ENCODE measurements at places on chromosomes 1 and 21.
A peak's percentile ranks its signal among the peaks of the same experiment; 100 is the strongest.

GRCh38 chr21:38280454-38280853 is 23.7 kb downstream of the KCNJ15 start:
- H3K36me3 ChIP-seq = no peaks in the 10 kb centered on the region
- peaks cover 6% of the 10 kb centered on the region for H3K27me3 ChIP-seq
- H3K4me1 ChIP-seq = peaks cover 2% of the 10 kb centered on the region
- no peak overlapping the region for H3K4me3 ChIP-seq
- H3K27ac ChIP-seq = no peak overlapping the region

DNA sequence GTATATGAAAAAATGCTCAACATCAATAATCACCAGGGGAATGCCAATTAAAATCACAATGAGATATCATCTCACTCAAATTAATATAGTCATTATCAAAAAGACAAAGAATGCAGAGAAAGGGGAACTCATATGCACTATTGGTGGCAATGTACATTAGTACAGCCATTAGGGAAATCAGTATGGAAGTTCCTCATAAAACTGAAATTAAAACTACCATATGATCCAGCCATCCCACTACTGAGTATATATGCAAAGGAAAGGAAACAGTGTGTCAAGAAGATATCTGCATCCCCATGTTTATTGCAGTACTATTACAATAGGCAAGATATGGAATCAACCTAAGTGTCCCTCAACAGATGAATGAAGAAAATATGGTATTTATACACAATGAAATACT is 32.1 kb upstream of the TEKT2 start:
- no peak overlapping the region for H3K27ac ChIP-seq
- H3K27me3 ChIP-seq = no peaks in the 10 kb centered on the region
- H3K36me3 ChIP-seq = peaks cover 23% of the 10 kb centered on the region

DNA sequence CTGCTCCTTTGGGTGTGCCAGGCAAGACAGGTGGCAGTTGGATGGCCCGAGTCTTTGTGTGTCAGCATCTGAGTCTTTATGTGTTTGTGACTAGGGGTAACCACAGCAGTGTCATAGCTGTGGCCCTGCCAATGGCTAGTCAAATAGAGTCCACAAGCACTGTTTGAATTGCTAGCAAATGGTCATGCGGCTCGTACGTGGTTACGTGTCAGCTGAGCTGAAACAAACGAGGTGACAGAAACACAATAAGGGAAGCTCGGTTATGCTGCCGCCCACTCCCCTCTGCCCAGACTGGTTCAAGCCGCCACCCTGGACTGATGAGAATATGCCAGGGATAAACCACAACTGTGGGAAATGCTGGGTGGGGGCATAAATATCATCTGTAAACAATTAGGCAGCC is 174.3 kb upstream of the LMO4 start:
- H3K4me1 ChIP-seq = peaks cover 18% of the 10 kb centered on the region
- H3K27ac ChIP-seq = no peak overlapping the region
- peaks cover 28% of the 10 kb centered on the region for H3K27me3 ChIP-seq
- H3K4me3 ChIP-seq = no peak overlapping the region
- no peaks in the 10 kb centered on the region for H3K36me3 ChIP-seq
- DNase-seq = no peak

DNA sequence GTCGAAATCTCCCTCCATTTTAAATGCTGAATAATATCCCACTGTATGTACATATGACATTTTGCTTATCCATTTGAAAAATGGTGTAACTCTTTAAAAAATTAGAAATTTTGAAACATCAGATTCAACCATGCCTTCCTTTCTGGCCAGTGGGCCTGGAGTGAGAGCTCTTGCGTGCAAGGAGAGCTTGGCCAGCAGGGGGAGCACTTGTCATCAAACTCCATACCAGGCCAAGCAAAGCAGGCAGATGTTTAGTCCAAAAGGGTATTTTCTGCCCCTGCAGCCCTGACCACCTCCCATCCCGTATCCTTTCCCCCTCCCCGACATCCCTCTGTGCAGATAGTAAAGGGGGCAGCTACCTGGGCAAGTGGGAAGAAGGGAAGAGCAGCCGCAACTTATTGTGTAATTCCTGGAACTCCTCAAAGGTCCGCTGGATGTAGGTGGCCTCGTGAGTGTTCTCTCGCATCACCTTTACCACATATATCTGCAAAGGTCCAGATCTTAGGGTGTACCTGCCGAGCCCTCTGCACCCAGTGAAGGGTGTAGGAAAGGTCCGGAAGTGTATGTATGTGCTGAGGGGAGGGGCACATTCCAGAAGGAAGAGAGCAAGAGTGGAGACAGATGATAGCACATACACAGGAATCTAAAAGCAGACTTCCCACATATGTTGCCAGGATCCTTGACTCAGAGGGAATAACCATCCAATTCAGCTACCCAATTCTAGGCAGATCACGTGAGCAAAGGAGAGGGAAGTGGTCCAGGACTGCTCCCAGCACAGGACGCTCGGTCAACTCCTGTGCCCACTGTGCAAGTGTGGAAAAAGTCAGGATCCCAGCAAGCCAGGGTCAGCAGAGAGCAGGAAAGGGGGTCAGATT is 19.9 kb upstream of the PPP1R15B start:
- H3K36me3 ChIP-seq = peaks cover 55% of the 10 kb centered on the region

DNA sequence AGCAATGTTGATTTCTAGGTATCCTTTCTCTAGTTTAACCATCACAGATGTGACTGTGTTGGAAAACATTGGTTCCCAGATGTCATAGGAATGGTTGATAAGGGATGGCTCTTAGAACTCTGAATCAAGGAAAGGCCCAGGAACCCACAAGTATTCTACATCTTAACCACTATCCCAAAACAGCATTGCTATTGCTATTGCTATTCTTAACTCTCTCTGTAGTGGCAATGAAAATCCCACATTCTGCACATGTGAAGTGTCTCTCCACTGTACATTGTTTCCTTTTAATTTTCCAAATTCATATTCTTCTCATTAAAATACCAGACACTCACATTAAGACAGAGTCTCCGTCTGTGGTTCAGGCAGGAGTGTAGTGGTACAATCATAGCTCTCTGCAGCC is 420.4 kb upstream of the RUNX1 start:
- H3K27me3 ChIP-seq = no peaks in the 10 kb centered on the region
- peaks cover 15% of the 10 kb centered on the region for H3K4me1 ChIP-seq
- no peak overlapping the region for H3K4me3 ChIP-seq
- H3K36me3 ChIP-seq = peaks cover 5% of the 10 kb centered on the region

DNA sequence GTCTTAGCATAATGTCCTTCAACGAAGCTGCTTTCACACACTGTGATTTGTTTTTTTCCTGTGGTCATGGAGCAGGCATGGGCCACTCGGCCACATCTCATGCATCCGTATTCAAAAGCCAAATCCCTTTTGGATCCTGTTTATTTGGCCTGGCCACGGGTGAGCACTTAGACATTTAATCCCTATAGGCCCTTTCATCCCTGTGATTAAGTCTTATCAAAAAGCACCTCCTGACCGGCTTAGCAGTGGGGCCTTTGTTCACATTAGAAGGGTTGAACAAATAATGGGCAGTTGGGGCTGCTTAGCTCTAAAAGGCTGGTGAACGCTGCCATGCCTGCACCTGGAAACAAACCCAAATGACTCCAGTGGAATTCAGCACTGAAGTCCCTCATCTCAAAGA is 2.0 kb downstream of the KCNE2 start:
- peaks cover 30% of the 10 kb centered on the region for H3K27me3 ChIP-seq
- H3K27ac ChIP-seq = no peak overlapping the region
- no peaks in the 10 kb centered on the region for H3K36me3 ChIP-seq
- no peak for DNase-seq
- no peak overlapping the region for H3K4me3 ChIP-seq

DNA sequence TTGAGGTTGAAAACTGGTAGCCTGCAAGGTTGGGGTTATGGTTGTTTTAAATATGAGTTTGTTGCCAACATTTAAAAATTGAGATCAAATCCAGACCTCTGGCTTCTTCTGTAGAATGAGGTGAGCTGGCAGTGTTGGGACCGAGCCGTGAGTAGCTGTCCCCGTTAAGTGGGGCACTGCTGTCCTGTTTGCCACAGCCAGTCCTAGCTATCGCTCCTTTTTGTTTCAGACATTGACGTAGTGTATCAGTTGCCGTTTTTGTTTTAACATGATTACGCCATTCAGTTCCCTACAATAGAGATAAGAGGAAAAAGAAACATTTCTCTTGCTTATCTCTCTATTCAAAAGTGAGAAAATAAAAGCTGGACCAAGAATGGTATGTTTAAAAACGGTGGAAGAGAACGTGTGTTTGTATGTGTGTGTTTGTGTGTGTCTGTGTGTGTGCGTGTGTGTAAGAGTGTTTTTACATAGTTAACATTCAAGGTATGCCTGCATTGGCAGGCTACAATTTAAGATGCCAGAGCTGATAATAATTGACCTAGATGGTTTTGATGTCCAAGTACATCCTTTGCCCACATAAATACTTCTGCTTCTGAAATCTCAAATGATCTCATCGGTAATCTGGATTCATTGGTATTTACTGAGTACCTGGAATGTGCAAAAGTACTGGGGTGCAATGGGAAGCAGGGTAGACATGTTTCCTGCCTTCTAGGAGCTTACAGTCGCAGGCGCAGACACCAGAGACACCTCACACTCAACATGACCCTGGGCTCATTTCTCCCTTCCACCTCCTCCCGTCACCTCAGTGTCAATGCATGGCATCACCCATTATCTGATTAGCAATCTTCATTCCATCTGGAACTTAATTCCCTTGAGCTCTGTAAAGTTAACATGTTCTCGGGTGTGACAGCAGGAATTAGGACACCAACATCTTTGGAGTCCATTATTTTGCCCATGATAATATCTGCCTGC is 65.8 kb downstream of the HUNK start:
- peaks cover 4% of the 10 kb centered on the region for H3K27me3 ChIP-seq
- no peaks in the 10 kb centered on the region for H3K36me3 ChIP-seq
- no peak overlapping the region for H3K4me3 ChIP-seq

DNA sequence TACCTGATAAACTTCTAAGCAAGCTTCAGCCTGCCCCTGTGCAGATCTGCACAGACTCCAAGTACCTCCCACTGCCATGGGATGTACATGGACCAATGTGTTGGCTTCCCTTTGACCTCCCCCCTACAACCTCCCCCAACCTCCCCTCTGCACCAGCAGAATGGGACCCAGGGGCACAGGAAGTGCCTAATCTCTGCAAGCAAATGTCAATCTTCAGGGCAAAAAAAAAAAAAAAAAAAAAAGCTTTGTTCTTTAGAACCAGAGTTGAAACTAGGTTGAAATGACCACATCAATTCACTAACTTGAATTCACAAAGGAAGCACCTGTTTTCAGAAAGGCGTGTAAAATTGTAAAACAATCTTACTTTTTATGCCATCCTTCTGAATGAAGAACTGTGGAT is 53.9 kb upstream of the TIAM1 start:
- H3K4me3 ChIP-seq = peak overlapping the region; percentile 50
- H3K27ac ChIP-seq = peak overlapping the region; percentile 94
- peaks cover 7% of the 10 kb centered on the region for H3K36me3 ChIP-seq
- no peaks in the 10 kb centered on the region for H3K27me3 ChIP-seq

DNA sequence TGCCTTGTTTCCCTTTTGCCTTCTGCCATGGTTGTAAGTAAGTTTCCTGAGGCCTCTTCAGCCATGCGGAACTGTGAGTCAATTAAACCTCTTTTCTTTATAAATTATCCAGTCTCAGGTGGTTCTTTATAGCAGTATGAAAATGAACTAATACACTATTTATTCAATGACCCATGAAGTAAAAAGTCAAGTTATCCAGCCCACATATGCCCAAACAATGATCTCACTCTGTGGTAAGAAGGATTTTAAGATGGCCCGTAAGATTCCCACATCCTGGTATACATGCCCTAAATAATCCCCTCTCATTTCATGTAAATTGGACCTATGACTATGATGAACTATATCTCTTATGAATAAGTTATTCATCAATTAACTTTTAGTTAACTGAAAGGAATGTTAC is 1008.3 kb upstream of the B3GALT2 start:
- H3K4me1 ChIP-seq = no peaks in the 10 kb centered on the region
- no peak overlapping the region for H3K27ac ChIP-seq
- DNase-seq = no peak
- H3K27me3 ChIP-seq = no peaks in the 10 kb centered on the region
- no peak overlapping the region for H3K4me3 ChIP-seq

DNA sequence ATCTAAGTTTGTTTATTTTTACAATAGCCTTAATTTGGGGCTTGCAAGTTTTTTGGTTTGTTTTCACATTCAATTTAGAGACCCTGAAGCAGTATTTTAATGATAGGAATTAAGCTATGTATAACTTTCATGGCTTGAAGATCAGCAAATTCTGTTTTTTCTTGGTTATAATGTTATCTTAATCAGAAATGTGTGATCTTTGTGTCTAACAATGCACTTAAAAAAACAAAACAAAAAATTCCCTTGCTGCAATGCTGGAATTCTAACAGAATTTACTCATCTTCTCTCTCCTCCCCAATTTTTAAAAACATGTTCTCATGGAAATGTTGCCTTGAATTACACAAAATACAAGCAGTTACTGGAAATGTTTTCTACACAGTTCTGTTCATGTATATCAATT is 113.1 kb downstream of the OLFML2B start:
- peaks cover 11% of the 10 kb centered on the region for H3K36me3 ChIP-seq
- no peaks in the 10 kb centered on the region for H3K27me3 ChIP-seq
- no peak overlapping the region for H3K27ac ChIP-seq
- no peak overlapping the region for H3K4me3 ChIP-seq

DNA sequence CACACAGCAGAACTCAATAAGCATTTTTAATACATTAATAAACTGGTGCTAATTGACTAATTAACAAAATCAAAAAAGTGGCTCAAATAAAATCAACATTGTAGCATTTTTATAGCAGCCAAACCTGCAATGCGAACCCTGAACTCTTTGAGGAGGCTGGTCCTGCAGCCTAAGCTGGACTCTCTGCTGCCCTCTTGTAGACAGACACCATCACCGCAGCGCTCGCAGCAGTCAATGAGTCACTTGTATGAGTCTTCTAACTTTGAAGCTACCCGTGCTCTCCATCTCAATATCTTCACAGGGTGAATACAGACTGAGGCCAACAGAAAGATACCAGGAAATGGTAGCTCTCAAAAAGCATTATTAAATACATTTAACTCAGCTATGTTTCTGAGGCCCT is 9.7 kb upstream of the KRTAP7-1 start:
- H3K27ac ChIP-seq = no peak overlapping the region
- H3K27me3 ChIP-seq = no peaks in the 10 kb centered on the region
- no peaks in the 10 kb centered on the region for H3K36me3 ChIP-seq
- H3K4me1 ChIP-seq = no peaks in the 10 kb centered on the region
- peak; percentile 36 for DNase-seq
- H3K4me3 ChIP-seq = no peak overlapping the region

DNA sequence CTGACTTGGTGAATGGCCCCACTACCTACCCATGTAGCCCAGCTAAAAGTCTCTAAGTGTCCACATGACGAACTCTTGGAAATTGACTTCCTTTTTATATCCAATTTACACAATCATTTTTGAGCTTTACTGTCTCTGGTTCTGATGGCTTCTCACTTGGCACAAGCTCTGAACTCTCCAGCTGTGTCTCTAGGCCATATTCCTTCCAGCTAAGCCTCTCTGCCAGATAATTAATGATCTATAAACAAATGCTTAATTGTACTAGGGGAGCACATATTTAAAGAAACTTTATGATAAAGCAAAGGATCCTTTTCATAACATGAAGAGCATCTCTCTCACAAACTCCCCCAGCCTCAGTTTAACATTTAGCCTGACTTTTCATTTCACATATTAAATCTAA is 16.3 kb upstream of the BEND5 start:
- H3K27me3 ChIP-seq = peaks cover 12% of the 10 kb centered on the region
- H3K36me3 ChIP-seq = no peaks in the 10 kb centered on the region
- no peak overlapping the region for H3K27ac ChIP-seq

Data from activated naive CD4-positive, alpha-beta T cell treated with anti-CD3 and anti-CD28 coated beads, Interleukin-2, amount 10 ng/mL, durations not matched to agents 7 days and 5 days (primary cell).